Stimulated activated CD4-positive, alpha-beta T cell treated with anti-CD3 and anti-CD28 coated beads, Interleukin-4, amount 100 ng/mL, for 4 hours (primary cell): ENCODE measurements at places on chromosomes 2 and 18.

GRCh38 chr2:84855731-84856130 lies 25.2 kb downstream of the TRABD2A start:
- no peak for DNase-seq

DNA sequence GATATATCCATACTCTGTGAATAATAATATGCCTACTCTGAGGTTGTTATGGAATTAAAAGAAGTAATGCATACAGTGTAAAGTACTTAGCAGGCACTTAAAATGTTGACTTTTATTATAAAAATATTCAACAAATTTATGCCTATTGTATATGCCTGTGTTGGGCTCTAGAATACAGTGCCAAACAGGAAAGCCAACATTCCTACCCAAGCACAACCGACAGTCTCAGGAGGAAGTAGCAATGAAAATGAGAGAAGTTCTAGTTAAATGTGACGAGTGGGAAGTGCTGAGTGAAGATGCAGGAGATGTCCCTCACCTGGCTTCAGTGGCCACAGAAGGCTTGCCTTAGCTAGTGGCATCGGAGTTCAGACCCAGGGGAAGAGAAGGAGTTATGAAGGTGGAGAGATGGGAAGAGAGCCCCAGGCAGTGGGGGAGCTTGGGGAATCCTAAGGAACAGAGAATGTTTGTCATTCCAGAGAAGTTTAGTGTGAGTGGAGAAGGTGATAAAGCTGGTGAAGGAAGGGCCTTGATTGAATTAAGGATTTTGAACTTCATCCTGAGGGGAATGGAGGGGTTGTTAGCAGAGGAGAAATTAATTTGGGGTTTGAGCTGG lies 105.4 kb upstream of the CNGA3 start:
- no peak for DNase-seq

DNA sequence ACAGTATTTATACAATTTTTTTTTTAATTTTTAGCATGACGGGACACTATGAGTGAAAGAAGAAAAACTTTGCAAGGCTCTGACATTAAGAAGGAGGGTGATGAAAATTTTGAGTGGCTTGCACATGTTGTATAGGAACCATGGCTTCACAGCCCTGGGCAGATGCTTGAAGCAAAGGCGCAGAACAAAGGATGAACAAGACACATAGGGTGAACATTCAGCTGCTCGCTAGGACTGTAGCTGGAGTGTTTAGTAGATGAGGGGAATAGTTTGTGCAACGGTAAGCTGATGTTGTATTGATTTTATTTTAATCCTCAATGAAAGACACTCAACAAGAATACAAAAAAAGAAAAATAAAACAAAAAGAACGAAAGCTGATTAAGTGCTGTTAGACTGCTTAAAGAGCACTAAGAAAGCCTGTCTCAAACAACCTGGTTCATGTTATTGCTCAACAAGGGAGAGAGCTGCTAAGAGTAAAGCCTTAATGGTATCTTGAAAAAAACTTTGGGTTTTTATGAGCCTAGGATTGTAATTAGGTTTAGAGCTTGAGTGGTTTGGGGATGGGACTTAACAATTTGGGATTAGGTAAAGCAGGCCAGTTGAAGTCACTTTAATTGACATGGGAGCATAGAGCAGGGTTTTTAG lies 41.2 kb upstream of the GCFC2 start:
- no peak for DNase-seq

DNA sequence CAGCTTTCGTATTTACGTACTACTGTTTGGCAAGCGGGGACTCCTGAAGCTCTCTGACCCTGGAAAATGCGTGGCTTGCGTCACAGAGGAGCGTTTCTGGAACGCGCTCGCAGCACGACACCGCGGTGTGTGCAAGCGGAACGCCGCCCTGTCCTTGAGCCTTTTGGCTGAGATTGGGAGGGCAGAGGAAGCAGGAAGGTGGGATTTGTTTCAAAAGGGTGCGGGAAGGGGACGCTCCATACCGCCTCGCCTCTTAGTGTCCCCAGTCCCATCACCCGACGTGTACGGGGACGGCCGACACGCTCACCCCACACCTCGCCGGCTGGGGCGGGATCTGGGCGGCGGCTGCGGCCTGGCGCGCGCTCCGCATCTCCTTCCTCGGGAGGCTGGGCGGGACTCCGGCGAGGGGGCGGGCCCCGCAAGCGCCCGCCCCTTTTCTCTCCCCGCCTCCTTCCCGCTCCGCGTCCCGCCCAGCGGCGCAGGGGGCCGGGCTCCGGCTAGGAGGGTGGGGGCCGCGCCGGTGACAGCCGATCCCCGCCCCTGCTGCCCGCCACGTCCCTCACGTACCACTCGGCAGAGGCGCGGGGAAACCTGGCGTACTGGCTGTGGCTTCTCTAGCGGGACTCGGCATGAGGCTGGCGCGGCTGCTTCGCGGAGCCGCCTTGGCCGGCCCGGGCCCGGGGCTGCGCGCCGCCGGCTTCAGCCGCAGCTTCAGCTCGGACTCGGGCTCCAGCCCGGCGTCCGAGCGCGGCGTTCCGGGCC lies at the start of gene PDK1:
Gene PDK1 (plus strand): TSS at position 569 of the 762 bp plus-strand sequence. CDS start 61 bp downstream, at position 630.
- DNase-seq = peak; percentile 90

- no peak for DNase-seq
Observed at GRCh38 chr18:69686861-69687260, 260.8 kb downstream of the CD226 start.

- DNase-seq = no peak
Observed at GRCh38 chr2:37365669-37366068, 21.2 kb downstream of the QPCT start.

- DNase-seq = peak; percentile 72
Observed at GRCh38 chr2:135797497-135798274, 39.3 kb downstream of the LCT start.

- peak; percentile 56 for DNase-seq
Observed at GRCh38 chr2:134668821-134669220, 50.0 kb downstream of the TMEM163 start.

DNA sequence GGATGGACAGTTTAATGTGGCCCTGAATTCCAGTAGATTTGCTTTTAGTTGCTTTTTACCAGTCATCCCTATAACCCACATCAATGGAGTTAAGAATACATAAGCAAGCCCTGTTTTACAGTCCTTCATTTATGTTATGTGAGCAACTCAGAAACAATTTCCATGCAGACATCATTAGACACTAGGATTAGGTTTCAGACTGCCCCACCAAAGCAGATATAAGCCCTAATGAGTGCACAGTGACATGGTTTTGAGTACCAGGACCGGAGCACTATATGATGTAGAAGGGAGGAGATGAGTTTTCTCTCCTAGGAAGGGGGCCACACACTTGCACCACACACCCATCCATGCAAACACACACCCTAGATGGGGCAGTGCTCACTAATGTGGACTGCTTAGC lies 15.5 kb downstream of the KCNS3 start:
- DNase-seq = no peak

DNA sequence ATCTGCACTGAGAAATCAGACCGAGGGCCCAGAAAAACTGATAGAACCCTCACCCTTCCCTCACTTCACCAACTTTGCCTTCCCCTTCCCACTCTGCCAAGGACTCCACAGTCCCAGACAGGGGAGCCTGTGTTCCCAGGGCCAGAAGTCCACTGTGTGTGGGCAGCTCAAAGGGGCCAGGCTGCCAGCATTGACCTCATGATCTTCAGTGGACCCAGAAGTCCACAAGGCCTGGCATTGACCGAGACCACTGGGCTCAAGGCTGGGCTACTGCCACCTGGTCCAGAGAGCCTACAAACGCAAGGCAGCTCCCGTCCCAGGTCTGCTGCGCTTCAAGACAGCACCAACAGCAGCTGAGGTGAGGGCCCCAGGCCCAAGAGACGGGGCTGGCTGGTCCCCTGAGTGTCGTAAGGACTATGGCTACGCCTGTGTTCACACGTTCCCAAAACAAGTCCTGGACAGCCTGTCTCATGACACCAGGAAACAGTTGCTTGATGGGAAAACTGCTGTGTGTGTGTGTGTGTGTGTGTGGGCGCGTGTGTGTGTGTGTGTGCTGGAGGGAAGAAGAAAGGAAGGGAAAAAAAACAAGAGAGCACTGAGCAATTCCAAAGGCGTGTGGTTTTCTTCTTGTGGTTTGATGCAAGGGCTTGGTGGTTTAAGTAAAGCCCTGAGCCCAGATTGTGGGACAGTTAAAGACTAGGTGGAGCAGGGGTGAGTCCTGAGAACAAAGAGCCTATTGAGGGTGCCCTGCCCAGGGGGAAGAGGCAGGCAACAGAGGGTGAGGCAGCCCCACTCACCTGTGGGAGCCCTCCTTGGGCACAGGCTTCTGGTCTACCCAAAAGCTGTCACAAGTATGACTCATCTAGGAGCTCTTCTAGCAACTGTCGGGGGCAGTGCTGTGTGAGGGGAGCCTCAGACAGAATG lies 46.6 kb upstream of the ZBTB7C start:
- no peak for DNase-seq

- DNase-seq = no peak
Observed at GRCh38 chr2:15828576-15828975, 111.8 kb upstream of the MYCN start.

DNA sequence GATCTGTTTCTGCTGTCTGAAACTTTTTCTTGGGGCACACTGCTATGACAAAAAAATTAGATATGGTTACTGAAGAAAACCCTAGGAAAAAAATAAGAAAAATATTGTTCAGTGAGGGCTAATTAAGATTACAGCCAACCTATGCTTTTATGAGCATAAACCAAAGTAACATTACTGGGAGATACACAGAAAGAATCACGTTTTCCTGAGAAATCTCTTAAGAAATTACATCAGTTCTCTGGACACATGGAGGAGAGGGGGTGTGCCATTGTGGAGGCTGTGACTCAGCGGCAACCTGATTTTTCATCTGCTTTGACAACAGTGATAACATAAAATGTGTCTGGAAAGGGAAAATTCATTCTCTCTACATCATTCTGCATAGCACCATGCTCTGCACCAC lies 13.4 kb upstream of the NMI start:
- DNase-seq = no peak

GRCh38 chr18:51861046-51861445 lies 479.0 kb upstream of the DCC start:
- no peak for DNase-seq

DNA sequence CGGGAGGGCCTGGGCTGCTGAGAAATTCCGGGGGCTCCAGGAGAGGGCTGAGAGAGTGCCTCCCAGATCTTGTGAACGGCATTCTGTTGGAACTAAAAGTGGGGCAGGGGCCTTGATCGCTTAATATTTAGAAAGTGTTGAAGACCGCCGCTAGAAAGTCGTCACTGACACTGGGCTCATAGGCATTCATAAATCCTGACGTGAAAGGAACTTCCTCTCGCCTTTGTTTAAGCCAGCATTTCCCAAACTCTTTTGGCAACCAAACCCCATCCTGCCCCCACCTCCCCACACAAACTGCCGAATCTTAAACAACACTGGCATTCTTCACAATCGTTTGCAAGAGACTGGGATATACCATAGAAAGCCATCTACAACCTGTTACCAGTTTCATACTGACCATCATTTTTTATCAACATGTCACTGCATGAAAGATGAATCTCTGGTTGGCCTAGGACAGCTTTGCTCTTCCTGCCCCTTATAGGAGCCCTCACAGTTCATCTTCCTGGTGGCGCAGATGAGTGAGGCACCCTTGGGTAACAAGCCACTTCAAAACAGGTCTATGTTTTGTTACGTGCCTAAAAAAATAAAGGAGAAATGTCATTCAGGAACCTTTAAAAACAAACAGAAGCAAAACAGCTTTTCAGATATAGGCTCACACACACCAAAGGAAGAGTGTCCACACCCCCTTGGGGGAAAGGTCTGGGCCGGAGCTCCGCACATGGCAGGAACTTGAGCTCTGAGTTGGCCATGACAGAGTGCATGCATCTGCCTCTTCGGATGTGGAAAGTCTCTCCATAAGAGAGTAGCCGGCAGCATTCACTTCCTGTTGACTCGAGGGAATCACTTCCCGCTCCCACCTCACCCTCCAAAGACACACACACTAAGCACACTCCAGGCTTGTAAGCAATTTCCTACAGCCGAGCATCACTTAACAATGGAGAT lies 13.0 kb downstream of the MTERF4 start:
- DNase-seq = no peak

DNA sequence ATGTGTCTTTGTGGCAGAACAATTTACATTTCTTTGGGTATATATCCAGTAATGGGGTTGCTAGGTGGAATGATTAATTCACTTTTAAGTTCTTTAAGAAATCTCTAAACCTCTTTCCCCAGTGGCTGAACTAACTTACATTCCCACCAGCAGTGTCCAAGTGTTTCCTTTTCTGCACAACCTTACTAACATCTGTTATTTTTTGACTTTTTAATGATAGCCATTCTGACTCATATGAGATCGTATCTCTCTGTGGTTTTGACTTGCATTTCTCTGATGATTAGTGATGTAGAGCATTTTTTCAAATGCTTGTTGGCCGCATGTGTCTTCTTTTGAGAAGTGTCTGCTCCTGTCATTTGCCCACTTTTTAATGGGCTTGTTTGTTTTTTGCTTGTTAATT lies 43.1 kb upstream of the PTH2R start:
- no peak for DNase-seq

DNA sequence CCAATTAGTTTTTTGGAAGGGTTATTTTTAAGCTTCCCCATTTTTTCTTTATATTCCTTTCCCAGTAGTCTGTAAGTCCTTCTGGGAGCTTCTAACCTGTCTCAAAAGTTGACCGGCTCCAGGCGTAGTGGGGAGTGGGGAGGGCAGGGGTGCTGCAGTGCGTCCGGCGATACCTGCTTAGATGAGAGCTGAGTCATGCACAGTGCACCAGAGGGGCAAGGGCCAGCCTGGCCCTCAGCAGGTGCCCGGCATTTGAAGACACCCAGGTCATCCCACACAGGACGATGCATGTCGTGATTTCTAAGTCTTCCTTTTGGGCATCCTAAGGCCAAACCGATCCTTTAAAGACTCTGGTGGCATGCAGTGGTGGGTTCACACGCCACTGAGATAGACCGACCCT lies 73.4 kb downstream of the TPO start:
- no peak for DNase-seq

GRCh38 chr2:221323513-221323912 lies 248.6 kb downstream of the EPHA4 start:
- DNase-seq = no peak

DNA sequence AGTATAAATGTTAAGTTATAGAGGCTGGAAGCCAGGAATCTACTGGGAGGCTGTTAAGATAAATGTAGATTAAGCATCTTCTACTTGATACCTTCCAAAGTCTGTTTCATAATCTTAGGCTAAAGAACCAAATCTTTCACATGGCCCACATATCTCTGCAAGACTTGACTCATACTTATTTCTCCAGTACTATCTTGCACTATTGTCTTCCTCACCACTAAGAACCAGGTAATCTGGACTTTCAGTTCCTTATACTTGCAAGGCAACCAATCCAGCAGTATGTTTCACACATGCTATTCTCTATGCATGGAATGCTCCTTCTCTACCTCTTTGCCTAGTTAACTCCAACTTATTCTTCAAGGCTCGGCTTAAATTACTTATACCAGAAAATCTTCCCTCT lies 62.2 kb downstream of the RBMS1 start:
- no peak for DNase-seq
